ENCODE measurements at places on chromosomes 4 and X.

DNA sequence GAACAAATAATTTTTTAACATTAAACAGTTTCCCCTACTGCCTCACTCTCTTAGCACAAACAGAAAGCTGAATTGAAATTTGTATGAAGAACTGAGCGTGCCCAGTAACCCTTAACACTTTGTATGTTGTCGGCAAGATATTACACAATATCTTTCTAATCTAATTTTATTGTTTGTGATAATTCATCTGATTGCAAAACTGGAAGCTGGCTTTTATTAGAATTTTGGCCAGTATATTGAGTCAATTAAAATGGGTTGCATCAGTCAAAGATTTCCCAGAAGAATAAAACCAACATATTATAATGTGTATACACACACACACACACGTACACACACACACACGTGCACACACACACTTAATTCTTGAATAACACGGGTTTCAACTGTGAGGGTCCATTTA lies 2332.1 kb downstream of the PCDH7 start:
- DNase-seq, result no peak

DNA sequence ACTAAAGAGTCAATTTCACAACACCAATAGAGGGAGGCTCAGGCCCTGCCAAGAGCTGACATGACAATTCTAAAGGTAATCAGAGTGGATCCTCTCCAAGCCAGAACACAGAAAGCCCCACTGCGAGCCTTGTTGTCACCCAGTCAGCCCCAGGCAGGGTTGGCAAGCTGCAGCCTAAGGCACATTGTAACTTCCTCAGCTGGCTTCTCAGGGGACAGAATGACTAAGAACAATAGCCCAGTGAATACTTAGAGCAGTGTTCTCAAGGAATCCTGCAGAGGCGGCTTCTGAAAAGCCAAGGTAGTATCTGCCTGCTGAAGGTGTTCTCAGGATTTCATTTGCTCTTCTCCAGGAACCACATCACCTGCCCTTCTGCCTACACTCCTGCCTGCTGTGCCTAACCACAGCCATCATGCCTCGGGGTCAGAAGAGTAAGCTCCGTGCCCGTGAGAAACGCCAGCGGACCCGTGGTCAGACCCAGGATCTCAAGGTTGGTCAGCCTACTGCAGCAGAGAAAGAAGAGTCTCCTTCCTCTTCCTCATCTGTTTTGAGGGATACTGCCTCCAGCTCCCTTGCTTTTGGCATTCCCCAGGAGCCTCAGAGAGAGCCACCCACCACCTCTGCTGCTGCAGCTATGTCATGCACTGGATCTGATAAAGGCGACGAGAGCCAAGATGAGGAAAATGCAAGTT lies at the start of gene MAGEB4:
Gene MAGEB4 (plus strand): TSS at position 277 of the 692 bp plus-strand sequence. CDS start 136 bp downstream, at position 413.
- DNase-seq, result no peak

DNA sequence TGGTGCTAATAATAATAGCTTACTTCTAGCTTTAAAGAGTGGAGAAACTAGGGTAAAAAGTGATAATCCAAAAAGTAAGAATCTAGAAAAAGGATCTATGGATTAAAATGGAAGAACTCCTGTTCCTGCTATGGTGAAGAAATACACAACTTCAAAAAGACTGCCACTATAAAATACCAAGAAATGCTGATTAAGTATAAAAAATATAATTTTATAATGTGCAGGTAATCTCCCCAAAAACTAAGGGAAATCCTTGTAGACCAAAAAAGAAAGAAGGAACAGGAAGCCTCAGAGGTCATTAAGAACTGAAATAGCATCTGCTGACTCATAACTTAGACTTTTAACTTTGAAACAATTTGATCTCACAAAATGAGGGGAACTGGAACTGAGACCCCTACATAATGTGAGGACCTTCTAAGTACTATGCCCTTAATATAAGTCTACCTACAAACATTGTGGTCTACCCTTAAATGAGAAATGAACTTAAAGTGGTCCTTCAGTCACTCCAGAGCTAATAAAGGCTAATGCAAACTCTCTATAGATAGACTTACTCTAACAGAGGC lies 50.6 kb upstream of the SRPX start:
- DNase-seq, result no peak

- DNase-seq, result no peak
Observed at GRCh38 chr4:128663325-128663724, 146.2 kb upstream of the JADE1 start.

DNA sequence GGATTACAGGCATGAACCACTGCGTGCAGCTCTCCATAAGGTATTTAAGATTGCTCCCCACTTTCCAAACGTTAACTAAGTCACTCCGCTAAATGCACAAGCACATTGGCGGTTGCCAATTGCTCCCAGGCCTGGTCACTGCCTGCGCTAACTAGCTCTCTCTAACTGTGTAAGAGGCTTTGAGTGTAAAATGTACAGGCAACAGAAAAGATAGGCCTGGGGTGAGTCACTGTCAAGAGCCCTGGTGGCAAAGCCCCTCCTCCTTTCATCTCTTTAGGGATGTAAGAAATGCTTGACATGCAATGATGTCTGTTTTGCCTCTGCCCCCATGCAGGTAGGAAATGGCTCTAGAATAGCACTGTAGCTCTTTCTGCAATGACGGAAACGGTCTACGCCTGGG lies 329.7 kb upstream of the GATB start:
- DNase-seq, result no peak

DNA sequence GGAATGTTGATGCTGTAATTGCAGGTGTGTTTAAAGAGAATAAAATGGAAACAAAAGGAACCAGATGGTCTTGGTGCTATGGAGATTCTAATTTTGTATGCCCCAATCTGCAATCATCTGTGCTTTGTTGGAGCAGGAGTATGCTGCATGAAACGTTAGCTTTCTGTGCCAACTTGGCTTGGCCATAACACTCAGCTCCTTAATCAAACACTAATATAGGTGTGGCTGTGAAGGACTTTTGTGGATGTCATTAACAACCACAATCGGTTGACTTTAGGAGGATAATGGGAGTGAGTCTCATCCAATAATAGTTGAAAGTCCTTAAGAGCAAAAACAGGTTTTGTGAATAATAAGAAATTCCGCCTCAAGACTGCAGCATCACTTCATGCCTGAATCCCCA lies 399.2 kb downstream of the NLGN4X start:
- DNase-seq, result no peak

DNA sequence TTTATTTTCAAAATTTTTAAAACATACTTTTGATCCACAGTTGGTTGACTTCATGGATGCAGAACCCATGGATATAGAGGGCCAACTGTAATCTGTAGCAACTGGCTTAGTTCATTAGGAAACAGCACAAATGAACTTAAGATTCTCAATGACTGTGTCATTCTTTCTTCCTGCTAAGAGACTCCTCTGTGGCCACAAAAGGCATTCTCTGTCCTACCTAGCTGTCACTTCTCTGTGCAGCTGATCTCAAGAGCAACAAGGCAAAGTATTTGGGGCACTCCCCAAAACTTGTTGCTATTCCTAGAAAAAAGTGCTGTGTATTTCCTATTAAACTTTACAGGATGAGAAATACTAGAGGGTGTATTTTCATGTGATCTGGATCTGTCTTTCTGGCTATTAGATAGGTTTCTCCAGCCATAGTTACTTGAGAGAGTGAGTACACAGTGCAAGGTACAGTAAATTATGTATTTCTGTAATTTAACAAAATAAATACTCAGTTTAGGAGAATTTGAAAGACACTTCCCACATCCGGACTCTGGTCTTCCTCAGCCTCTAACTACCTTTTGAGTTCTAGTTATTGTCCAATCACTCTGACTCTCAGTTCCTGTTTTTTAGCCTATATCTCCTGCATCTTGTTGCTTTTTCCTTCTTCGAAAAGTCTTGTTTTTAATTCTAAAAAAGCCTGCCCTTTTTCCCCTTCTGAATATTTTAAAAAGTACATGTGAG lies 21.8 kb downstream of the TLR2 start:
- DNase-seq, result no peak

DNA sequence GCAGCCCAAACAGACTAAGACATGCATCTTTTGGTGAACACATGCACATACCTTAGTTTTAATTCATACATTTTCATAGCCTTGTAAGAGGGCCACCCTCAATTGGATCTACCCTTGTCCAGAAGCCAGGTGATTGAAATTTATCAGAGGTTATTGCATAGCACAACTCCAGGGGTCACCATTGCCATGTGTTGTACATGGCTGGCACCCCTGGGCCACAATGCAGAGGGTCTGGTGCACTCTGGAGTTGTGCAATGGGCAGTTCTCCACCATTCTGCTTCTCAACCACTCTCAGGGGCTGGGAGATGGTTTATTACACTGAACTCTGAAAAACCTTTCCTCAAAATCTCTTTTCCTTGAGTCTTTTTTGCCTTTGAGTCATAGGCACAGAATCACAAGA lies 184.4 kb upstream of the CXorf66 start:
- no peak for DNase-seq

DNA sequence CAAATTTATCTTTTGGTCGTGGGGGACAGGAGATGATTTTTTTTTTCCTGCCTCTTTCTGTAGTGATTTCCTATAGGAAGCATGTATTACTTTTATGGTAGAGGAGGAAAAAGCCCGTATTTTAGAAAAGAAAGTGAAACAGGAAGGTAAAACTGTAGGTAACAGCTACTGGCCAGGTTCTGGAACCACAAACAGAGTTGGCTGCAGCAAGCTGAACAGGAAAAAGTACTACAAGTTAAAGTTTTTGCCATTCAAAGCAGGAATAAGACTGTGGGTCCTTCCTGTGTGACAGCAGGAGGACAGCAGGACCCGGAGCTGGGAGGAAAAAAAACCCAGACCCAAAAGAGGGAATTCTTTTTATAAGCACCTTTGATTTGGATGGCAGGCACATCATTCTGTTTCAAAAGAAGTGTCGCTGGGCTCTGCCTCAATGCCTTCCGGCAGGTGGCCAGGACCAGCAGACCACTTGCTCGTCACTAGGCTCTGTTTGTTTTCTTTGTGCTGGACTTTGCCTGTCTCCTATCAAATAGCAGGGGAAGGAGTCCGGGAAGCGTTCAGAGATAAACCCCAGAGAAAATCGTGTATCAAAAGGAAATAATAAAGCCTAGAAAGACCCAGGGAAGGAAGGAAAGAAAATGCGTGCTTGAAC lies 277.9 kb downstream of the ADGRA3 start:
- DNase-seq, result peak; percentile 33

DNA sequence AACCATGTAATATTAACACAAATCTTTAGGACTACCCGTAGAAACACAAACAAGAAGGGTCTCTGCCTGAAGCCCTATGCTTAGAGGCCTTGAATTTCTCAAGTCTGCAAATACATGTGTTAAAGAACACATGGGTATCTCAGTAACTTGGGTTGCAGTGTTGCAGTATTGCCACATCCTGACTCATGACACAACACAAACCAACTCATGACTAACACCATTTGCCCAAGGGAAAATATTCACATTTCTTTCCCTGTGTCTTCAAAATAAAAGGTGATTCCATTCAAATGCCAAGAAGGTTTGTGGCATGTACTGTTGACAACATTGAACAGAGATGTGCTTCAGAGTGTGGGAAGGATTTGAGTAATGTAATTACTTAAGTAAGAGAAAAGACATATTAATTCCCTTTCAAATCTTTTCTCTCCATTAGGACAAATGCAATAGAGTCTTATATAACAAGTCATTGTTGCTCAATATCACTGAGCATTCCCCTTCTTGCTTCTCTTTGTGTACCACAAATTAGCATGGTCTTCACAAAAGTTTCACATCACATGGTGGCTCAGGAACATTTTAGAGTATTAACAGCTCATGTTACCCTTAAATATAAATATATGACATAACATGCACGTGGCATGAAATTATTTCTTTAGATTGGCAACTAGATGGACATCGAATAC lies 487.1 kb downstream of the STPG2 start:
- DNase-seq, result no peak

DNA sequence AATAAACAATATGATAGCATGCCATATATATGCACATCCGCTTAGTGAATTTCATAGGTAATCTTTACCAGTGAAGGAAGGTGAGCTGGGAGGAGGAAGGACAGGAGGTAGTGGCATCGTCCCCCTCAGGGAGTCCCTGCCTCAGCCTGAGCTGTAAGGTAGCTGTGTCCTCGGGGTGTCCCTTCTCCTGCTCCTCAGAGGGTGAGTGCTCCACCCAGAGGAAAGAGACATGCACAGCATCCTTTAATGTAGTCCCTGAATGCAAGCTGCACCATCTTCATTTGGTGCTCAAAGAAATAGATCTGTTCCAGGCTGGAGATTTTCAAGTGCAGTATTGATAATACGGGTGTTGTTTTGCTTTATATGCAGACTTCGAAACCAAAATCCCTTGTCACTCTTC lies 330.4 kb upstream of the SFRP2 start:
- DNase-seq, result no peak

- DNase-seq, result no peak
Observed at GRCh38 chr4:7061815-7062214, 6.0 kb downstream of the GRPEL1 start.

- peak; percentile 85 for DNase-seq
Observed at GRCh38 chrX:48957477-48957826, at the start of gene OTUD5. Gene OTUD5 (minus strand): TSS chrX:48957607. CDS start chrX:48957570, 37 bp downstream.

- no peak for DNase-seq
Observed at GRCh38 chr4:114563536-114564315, 34.9 kb upstream of the UGT8 start.

DNA sequence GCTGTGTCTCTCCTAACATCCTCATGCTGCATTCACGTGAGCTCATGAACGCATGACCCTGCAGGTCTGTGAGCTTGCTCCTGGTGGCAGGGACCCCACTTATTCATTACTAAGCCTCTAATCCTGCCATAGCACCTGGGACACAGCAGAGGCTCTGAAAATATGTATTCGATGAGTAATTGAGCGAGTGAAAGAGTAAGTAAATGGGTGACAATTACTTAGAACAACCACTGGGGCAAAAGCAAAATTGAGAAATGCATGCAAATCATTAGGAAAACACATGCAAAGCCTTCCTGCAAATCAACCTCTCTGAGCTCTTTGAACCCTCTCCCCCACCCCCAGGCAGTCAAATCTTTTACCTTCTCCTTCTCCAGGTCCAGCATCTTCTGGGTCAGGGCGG lies 23.6 kb upstream of the C4orf50 start:
- DNase-seq, result no peak

- DNase-seq, result no peak
Observed at GRCh38 chr4:68995292-68995691, 43.7 kb upstream of the UGT2A3 start.

DNA sequence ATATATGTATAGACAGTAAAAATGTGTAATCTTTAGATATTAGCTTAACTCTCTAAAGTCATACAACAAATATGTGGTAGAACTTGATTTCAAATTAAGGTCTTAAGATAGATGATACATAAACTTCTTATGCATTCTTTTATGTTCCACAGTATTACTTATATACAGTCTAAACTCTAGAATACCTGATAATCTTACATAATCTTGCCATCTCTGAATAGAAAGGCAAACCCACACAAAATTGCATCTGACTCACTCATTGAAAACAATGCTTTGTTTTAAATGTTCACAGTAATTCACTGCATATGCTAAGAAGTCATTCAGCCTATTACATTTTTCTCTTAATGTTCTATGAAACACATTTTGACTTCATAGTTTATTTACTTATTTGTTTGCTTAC lies 10.1 kb downstream of the SULT1B1 start:
- DNase-seq, result no peak
